Activated CD4-positive, alpha-beta T cell treated with anti-CD3 and anti-CD28 coated beads for 4 hours (primary cell): ENCODE measurements at places on chromosomes 4 and X.

GRCh38 chr4:120081726-120082125, 15.1 kb upstream of the MAD2L1 start:
- no peak for DNase-seq

DNA sequence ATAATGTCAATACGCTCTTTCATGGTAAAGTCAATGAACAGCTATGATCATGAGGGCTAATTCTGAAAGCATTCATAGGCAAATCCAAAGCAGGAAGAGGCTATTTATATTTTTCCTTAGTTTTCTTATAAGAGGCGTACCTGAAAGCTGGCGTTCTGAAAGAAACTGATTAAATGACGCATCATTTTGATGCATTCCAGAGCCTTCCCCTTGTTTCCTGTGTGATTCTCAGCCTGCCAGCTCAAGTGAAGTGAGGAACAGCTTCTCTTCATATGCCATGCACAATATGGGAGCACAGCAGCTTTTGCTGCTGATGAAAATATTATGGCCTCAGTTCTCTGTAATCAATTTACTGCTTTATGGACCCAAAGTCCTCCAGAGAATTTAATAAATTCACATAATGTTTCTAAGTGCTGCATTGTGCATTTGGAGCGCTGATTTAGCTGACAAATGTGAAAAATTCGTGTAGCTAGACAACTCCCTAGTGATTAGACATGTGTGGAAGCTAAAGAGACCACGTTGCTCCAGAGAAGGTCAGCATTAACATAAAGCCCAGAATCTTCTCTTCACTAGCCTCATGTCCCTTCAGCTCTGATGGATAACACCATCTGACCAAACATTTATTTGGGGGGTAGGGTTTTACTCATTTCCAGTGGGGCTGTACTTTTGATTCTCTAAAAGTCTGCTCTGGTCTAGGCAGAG, 110.8 kb downstream of the GPAT3 start:
- DNase-seq: no peak

DNA sequence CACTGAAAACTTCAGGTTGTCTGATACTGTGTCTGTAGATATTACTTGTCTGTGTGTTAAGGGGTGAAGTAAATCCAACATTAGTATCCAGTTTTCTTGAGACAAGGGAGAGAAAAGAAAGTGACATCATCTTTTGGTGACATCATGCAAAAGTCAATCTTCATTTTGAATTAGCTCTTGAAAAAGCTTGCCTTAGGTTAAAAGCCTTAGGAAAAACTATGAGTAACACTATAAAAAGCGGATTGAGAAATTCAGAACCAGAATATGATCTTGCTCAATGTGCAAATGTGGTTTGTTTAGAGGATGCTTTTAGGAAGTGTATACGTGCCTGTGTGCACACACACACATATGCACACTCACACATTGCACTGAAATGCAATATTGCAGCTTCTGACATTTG, 345.8 kb upstream of the CASK start:
- DNase-seq: no peak

- no peak for DNase-seq
These were observed 97.5 kb downstream of the NPNT start for GRCh38 chr4:105992641-105993305.

GRCh38 chrX:154369449-154370299, 4.8 kb downstream of the FLNA start:
- peak; percentile 70 for DNase-seq

- no peak for DNase-seq
These were observed 42.0 kb downstream of the CBLL2 start for GRCh38 chrX:22314692-22315091.

- DNase-seq: no peak
These were observed 568.6 kb upstream of the BOD1L1 start for GRCh38 chr4:14196131-14196530.

GRCh38 chr4:77194989-77195388, 38.0 kb downstream of the CCNG2 start:
- no peak for DNase-seq

GRCh38 chrX:13304052-13304451, 15.8 kb downstream of the ATXN3L start:
- DNase-seq: no peak

DNA sequence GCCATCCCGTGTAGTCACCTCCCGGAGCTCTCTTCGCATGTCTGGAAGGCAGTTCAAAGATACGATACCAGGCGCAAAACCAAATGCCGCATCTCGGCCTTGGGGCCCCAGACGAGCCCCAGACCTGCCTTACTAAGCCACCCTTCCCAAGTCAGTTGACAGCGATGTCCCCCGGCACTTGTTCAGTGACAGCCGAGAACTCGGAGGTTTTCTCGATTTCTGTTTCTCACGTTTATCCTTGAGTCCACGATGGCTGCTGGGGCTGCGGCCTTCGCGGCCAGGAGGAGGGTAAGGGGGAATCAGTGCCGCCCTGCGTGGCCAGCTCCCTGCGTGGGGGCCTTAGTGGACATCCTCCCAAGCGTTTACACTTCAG, 7.3 kb downstream of the MAEA start:
- DNase-seq: no peak

DNA sequence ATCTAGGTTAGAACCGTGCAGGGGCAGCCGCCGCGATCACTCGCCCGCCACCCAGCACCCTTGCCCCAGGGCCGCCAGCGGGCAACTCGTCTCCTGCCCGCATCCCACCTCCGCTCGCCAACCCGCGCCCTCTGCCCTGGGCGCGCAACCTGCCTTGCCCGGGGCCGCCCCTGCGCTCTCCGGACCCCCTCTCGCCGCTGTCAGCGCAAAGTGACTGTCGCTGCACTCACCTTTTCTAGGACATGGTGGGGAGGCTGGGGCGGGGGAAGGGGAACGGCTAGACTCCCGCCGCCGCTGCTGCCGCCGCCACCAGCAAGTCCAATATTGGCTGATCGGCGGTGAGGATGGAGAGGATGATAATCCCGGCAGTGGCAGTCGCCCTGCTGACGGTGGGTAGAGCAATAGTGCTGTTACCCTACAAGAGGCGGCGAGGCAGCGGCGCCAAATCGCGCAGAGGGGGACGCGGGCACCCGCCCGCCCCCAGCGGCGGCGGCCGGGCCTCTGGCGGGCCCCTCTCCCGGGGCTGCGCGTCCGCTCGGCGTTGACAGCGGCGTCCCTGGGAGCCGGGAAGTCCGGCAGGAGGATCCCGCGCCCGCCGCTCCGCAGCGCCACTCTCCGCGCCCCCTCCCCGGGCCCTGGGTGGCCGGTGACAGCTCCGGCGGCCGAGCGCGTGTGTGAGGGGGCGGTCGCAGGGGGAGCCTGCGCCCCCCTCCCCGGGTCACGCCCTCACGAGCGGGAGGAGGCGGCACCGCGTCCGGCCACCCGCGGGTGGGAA, 2.3 kb upstream of the NR3C2 start:
- DNase-seq: peak; percentile 44

GRCh38 chr4:156021298-156021697, 67.6 kb upstream of the CTSO start:
- no peak for DNase-seq

GRCh38 chr4:108333353-108333942, 164.7 kb upstream of the LEF1 start:
- no peak for DNase-seq

- no peak for DNase-seq
These were observed 37.8 kb downstream of the DGKK start for GRCh38 chrX:50432829-50433289.

DNA sequence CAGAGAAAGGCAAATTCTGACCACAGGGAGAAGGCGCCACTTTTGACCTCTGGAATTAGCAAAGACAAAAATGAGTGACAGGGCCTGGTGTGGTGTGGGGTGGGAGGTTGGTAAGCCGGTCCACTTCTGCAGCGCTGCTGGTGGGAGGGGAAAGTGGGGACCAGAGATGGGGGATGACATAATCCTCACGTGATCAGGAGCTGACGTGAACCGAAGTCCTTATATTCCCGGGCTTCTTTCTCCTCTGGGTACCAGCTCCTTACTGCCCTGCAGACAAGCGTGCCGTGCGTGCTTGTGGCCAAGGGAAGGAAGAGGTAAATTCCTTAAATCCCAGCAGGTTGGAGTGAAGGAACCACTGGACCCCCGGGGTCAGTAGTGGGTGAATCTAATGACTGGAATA, at the start of gene TCEAL7:
TSS of gene TCEAL7 (plus strand) at position 249 of the 400 bp plus-strand sequence. CDS start 1,165 bp downstream, outside the sequence.
- no peak for DNase-seq

- no peak for DNase-seq
These were observed 93.3 kb downstream of the RASGEF1B start for GRCh38 chr4:81378386-81378785.

GRCh38 chr4:34318773-34319172, 1925.5 kb downstream of the ARAP2 start:
- DNase-seq: no peak
